Amygdala (tissue), 56 donors: ENCODE measurements at places on chromosomes 1 and 21.

DNA sequence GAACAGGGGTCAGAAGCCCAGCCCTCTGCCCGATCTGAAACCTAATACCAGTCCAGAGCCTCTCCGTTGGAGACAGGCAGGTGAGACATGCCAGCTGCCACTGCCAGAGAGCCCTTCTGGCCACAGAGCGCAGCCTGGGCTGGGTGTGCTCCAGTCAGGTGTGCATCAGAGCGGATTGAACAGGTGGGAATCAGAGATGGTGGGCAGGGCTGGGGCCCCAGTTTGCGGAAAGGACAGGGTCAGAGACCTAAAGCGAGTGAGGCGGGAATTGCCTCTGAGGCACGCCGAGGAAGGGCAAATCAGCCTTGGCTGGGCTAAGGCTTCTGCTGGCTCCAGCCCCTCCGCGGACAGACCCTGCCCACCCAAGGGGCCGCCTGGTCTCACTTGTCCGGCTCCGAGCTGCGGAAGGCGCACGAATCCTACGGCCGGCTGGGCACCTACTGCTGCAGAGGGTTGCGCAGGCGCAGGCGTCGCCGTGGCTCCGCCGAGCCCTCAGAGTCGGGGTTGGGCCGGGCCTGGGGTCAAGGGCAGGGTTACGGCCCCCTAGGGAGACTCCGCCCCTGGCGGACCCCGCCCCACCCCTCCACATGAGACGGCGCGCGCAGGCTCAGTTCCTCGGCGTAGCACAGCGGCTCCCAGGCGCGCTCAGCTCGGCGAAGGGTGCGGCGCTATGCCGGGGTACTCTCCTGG, 10.3 kb downstream of the CPLANE2 start:
- DNase-seq, result no peak

DNA sequence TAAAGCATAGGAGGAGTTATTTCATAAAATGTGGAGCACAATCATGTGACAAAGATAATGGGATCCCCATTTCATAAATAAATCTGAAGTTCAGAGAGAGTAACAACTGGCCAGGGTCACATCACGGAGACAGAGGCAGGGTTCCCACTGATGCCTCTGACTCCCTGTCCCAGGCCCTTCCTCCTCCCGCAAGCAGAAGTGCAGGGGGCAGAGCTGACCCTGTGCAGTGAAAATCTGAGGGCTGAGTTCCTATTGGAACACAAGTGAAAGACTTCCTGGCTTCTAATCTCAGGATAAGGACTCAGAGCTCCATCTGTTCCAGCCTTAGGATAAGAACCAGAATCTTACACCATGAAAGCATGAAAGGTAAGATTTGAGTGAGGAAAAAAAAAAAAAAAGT, 22.0 kb downstream of the SELL start:
- DNase-seq, result no peak

GRCh38 chr1:202982715-202983430, 15.8 kb upstream of the CYB5R1 start:
- no peak for DNase-seq

DNA sequence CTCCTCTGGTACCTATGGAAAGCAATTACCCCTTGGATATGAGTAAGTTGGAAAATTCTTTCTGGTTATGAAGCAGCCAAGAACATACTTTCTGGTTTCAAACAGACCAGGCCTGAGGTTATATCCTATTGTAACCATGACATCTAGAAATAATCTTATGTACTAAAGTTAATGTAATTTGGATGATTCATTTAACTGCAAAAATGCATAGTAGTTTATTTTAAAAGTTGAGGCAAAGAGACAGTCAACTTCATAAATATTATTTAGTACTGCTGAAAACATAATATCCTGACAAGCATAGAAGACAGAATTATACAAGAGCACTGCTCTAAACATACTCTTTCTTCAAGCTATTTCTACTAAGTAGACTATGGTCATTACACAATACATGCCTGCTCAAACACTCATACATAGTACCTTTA, 25.5 kb downstream of the ODF2L start:
- DNase-seq, result no peak

GRCh38 chr1:204760757-204761156, 75.2 kb upstream of the LRRN2 start:
- DNase-seq, result no peak

- DNase-seq, result no peak
These were observed 111.6 kb upstream of the ERRFI1 start for GRCh38 chr1:8137481-8138244.

DNA sequence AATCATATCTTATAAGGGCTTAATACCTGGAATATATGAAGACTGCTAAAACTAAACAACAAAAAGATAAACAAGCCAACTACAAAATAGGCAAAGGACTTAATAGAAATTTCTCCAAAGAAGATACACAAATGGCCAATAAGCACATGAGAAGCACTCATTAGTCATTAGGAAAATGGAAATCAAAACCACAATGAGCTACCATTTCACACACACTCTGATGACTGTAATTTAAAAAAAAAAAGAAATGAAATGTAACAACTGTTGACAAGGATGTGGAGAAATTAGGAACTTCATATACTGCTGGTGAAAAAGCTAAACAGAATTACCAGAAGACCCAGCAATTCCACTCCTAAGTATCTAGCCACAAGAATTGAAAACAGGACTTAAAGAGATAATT, 374.2 kb upstream of the ZP4 start:
- no peak for DNase-seq

- no peak for DNase-seq
These were observed 107.2 kb downstream of the PRDM2 start for GRCh38 chr1:13807209-13807608.

DNA sequence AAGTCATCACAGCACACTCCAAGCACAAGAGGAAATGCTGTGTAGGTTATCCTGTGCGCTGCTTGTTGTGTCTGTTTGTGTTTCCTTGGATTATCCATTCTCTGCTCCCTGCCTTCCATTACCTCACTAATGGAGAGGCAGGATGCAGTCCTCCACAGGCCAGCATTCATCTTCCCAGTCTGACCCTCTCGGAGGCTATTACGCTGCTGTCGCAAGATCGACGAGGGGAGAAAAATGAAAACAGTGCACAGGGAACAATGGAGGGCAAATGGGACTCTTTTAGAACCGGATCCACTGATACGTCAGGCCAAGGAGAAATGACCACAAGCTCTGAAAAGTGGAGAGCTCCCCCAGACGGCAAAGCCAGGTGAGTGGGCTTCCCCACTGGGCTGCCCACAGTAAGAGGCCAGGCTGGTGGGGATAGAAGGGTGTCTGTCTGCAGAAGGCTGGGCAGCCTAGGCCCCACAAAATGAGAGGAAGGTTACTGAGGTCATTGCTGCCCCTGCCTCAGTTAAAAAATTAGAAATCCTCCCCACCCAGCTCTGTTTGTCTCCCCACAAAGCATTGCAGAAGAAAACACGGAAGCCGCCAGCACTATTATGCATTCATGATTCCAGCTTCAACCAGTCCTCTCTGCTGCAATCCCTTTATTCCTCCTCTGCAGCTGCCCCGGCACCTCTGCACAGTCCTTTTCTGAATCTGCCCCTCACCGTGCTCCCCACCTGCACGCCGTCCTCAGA, 21.7 kb downstream of the LRRN2 start:
- DNase-seq, result no peak

DNA sequence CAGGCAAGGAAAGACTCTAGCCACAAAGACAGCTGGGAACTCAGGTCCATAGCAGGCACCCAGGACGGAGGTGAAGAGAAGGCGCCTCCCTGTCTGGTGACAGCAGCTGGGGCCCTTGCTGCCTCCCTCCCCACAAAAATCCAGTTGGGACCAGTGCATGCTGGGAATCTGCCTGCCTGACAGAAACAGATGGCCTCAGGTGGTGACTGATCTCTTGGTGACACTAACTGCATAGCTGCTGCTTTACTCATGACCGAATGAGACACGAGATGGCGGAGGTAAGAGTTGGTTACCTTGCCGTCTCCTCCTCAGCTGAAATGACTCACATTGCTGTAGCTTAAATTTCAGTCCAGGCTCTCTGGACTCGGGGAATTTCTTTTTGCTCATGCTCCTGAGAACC, 130.3 kb downstream of the FGGY start:
- no peak for DNase-seq

- DNase-seq, result no peak
These were observed 73.5 kb downstream of the ASTN1 start for GRCh38 chr1:177091040-177091439.

GRCh38 chr1:226644541-226645176, 94.4 kb downstream of the ITPKB start:
- DNase-seq, result no peak

GRCh38 chr1:210264496-210265380, 32.1 kb downstream of the SERTAD4 start:
- DNase-seq, result no peak

DNA sequence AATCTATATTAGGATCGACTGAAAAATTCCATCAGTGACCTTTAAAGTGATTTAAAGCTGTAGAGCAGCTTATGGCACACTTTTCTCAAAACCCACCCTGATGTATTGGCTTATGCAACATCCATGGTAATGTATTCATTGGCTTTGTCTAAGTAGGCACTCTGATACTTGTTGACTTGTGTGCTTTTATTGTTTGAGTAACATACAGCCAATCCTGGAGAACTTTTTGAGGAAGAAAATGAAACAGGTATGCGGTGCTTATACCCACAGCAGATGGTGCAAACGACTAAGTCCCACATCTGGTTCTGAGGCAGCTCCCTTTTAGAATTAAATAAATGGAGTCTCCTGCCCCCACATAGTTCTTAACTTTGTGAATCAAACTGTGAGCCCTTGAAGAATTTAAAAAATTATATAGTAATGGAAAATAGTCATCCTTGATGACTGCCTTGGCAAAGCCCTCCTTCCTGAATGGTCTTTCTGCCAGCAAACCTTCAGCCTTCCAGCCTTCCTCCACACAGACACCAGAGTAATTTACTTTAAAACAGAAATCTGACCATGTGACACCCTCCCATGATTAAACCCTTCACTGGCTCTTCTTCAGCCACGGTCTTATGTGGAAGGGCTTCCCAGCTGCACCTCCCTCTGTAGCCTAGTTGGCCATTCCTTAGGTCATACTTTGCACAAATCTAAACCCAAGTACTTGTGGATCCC, 116.0 kb downstream of the BCAR3 start:
- DNase-seq, result no peak

GRCh38 chr1:83318366-83318765, 680.6 kb downstream of the TTLL7 start:
- DNase-seq, result no peak

DNA sequence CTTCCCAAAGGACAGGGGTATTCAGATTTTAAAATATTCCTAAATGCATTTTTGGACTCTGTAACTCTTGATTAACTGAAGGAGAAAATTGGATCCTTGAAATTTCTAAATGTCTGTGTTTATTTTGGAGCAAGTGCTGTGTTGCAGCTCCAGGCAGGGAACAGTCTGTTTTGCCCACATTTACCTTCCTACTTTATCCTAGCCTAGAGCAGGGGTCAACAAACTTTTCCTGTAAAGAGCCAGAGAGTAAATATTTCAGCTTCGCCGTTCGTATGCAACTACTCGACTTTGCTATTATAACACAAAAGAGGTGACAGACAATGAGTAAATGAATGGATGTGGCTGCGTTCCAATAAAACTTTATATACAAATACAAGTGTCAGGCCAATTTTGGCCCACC, 402.2 kb downstream of the GPATCH2 start:
- DNase-seq, result no peak

- no peak for DNase-seq
These were observed 502.2 kb downstream of the AJAP1 start for GRCh38 chr1:5156416-5157120.

- no peak for DNase-seq
These were observed 126.7 kb downstream of the CDC42BPA start for GRCh38 chr1:227191607-227192006.

GRCh38 chr1:6961905-6962477, 176.7 kb downstream of the CAMTA1 start:
- DNase-seq, result no peak

GRCh38 chr1:213651077-213651476, 336.7 kb upstream of the PROX1 start:
- DNase-seq, result no peak

GRCh38 chr1:238789916-238790667, 596.3 kb upstream of the CHRM3 start:
- DNase-seq, result no peak

DNA sequence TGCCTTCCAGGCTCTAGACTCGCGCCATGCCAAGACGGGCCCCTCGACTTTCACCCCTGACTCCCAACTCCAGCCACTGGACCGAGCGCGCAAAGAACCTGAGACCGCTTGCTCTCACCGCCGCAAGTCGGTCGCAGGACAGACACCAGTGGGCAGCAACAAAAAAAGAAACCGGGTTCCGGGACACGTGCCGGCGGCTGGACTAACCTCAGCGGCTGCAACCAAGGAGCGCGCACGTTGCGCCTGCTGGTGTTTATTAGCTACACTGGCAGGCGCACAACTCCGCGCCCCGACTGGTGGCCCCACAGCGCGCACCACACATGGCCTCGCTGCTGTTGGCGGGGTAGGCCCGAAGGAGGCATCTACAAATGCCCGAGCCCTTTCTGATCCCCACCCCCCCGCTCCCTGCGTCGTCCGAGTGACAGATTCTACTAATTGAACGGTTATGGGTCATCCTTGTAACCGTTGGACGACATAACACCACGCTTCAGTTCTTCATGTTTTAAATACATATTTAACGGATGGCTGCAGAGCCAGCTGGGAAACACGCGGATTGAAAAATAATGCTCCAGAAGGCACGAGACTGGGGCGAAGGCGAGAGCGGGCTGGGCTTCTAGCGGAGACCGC, 2.0 kb upstream of the OLIG2 start:
- DNase-seq, result no peak

DNA sequence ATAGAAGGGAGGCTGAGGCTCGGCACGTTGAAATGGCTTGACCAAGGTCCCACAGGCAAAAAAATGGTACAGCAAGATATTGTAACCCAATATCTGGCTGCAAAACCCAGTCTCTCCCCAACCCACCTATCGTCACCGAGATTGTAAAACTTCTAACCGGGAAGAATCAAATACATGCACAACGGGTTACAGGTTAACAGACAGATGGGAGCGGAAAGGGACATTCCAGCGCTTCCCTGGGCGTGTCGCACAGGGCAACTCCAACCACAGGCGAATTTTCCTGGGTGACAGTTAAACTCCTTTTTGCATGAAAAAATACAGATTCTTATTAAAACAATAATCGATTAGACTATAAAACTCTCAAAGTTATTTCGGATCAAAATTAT, 31.8 kb upstream of the JUN start:
- DNase-seq, result no peak

DNA sequence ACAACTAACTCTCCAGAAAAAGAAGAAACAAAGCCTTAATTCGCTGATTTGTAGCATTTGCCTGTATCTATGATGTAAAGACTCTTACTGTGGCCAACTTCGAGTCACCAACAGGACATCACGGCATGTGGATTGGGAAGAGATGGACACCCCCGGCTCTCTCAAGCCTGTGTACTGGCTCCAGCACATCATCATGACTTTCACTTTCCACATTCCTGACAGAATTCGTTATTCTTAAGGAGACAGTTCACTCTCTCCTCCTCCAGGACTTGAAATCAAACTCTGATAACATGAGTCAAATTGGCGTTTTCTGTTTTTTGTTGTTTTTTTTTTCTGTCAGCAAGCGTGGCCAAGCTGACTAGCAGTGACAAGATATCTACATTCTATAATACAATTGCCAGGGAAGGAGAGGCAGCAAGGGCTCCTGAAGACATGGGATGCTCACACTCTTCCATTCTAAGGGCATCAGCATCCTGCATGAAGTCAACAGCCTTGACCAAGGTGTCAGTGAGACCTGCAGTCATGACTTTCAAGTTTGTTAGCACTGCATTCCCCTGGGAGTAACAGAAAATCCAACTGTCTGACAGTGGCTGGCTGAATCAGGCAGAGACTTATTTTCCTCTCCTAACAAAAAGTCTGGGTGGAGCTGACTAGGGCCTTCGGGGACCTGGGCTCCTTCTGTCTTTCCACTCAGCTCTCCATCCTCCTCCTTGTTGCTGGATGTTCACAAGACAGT, 13.3 kb upstream of the TRAF3IP3 start:
- no peak for DNase-seq
